ENCODE measurements at places on chromosomes 3 and 15.

DNA sequence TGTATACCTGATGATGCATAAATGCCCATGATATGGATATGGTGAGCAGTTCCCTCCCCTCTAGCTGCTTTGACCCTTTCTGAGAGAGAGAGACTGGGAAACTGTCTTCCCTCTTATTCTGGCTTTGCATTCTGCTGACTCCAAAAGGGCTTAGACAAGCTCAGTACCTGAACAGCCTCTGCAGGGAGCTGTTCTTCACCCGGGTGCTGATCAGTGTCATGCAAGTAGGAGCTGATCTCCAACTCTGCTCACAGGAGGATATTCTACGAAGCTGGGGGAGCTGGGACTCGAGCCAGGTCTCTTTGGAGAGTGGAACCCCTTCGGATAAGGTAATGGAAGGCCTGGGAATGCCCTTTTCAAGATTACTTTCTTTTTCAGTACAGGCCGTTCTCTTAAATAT is 237.1 kb downstream of the RYR3 start:
- DNase-seq, result no peak

DNA sequence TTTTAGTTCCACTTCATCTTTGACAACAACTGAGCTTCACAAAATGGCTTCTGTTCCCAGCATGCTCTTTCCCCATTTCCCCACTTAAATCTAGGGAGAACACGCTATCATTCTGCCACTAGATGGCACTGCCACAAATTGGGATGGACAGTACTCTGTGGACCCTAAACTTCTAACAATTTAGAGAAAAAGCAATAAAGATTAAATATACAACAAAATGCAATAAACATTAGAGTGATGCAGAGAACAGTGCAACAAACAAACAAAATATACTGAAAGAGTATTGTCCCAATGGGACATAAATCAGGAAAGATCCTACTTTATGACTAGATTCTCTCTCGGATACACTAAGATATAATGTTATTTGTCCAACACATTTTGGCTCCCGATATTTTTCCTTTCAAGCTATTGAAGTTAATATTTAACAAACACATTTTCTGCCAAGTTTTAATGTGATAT is 169.7 kb upstream of the TMCO5A start:
- DNase-seq, result no peak

DNA sequence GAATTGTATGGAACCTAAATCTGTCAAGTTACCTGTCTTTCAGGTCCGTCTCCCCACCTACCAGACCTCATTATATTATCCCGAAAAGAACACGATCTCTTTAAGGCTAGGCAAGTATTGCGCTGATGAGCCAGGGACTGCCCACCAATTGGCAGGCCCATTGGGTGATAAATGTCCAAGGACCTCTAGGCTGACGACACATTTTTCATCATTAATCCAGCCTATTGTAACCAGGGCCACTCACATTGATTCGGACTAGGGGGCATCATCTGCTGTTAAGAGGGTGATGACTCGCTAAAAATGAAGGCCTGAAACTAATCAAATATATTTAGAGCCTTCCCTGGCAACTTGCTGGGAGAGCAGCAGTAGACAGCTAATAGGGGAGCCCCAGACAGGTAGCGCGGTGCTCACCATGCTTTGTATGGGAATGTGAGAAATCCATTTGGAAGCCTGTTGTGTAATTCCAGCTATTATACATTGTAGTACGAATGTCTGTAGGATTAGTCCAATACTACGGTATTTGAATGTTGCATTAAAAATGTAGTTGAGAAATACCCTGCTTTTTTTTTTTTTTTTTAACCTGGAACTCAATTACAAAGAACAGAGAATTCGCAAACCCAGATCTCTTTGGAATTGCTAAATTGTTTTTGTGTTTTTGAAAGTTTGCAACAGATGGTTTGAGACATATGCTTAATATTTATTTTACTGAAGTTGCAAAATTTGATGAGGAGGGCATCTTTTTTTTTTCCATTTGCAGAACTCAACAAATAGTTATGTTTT is 156.1 kb downstream of the ROBO2 start:
- no peak for DNase-seq

DNA sequence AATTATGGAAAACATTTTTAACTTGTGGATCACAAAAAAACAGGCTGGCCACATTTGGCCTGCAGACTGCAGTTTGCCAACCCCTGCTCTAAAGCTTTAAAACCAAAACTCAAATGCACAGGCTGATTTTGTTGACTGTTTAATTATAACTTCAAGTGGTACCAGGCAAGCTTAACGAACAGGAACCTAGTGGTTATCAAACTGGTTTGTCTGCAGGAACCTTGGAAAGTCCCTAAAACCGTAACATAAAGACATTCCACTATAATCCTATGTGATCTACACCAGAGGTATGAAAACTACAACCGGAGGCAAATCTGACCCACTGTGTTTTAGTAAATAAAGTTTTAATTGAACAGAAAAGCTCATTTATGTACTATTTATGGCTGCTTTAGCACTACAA is 52.4 kb downstream of the TBL1XR1 start:
- DNase-seq, result no peak

- no peak for DNase-seq
Measured at GRCh38 chr3:128082546-128082945, 30.3 kb downstream of the SEC61A1 start.

Measured in activated CD4-positive, CD25-positive, alpha-beta regulatory T cell treated with anti-CD3 and anti-CD28 coated beads, Interleukin-2, amount 50 U/mL, for 16 hours (primary cell).